ENCODE measurements at places on chromosomes 1 and 21.

- no peak for DNase-seq
Observed at GRCh38 chr1:222081859-222082258, 340.0 kb upstream of the DUSP10 start.

DNA sequence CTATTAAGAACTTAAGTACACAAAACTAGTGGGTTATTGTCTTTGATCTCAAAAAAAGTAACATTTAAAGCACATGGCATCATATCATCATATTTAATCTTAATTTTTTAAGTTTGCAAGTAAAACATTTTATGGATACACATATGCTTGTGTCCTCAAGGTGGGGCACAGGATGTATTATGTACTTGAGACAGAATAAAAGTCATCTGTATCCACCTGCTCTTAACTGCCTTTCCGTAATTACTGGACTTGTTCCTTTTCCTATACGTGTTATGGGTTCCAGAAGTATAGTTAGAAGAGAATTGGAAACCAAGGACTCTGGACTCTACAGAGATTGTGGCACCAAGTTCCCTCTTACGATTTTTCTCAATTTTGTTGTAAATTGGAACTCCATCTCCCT lies 79.4 kb downstream of the FCRL5 start:
- DNase-seq = no peak

- DNase-seq = no peak
Observed at GRCh38 chr1:203598752-203599151, 27.9 kb upstream of the ATP2B4 start.

DNA sequence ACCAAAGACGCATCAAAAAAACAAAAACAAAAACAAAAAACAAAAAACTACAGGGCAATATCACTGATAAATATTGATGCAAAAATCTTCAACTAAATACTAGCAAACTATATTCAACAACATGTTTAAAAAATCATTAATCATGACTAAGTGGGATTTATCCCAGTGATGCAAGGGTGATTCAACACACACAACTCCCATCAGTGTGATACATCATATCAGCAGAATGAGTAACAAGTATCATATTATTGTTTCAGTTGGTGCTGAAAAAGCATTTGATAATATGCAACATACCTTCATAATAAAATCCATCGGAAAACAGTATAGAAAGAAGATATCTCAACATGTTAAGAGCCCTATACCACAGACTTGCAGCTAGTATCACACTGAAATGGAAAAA lies 953.0 kb downstream of the AMY1C start:
- no peak for DNase-seq

DNA sequence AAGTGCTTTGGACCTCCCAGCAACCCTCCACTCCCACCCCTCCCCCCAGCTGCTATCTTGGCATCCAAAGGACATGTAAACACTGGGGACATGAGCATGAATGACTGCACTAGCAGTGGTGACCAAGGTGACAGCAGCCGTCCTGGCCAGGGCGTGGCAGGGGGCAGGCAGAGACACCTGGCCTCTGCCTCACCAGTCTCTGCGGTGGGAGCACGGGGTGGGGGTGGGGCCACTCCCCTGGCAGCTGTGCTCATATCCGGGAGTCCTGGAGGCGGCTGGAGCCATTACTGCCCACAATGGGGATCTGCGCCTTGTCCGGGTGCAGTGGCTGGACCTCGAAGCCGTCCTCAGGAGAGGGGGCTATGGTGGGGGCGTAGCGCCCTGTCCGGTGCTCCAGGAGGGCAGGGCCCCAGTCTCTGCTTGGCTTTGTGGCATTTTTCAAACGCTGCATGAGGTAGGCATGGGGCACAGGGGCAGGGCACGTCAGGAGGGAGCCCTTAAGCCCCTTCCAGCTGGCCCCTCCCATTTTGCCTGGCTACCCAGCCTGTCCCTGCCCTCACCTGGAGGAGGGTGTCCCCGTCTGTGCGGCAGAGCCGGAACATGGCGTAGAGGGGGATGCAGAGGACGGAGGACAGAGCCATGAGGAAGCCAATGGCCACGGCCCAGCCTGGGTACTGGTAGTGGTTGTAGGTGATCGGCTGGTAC lies 6.0 kb downstream of the CCDC24 start:
- no peak for DNase-seq

- DNase-seq = no peak
Observed at GRCh38 chr1:34266127-34266951, 89.6 kb downstream of the C1orf94 start.

DNA sequence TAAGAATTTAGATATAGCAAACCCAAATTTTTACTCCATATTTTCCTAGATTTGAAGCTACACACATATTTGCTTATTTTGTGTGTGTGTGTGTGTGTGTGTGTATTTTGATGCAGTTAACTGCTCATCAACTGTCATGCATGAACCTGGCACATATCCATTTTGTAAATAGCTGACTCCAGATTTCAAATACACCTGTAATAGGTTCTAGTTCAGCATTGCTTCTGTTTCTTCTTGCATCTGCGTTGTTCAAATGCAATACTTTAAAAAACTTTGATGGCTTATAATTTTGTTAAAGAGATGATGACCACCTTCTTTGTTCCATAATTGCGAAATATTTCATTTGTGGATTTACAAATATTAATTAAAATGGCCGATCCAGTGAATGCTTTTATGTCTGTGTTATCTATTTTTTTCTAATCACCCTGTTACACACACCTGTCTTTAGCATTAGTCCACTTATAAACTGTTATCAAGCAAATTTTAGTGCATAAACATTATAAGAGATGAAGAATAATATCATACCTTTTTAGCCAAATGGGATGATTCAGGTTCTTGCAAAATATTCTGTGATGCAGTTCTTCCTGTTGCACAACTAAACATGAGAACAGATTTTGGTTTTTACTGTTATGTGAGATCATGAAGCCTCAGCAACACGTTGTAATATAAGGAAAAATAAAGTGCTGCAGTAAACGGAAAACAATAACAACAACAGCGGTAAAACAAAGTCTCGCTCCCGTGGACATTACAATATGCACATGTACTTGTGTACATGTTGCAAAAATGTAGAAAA lies 12.7 kb upstream of the S100A11 start:
- DNase-seq = no peak

DNA sequence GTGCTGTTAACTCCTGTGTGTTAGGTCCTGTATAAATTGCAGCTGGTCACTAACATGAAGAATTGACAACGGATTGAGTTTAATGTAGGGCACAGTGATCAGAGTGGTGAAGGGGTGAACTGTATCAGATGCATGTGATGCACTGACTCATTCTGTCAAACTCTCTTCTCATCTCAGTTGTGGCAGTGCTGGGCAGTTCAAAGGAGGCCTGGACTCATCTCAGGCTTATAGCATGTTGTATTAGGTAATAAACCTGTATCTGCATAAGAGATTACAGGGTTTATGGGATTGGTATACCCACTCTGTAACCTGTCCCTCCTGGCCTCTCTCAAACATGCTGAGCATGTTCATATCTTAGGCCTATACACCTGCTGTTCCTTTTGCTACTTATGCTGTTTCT lies 12.4 kb upstream of the GBP3 start:
- no peak for DNase-seq

DNA sequence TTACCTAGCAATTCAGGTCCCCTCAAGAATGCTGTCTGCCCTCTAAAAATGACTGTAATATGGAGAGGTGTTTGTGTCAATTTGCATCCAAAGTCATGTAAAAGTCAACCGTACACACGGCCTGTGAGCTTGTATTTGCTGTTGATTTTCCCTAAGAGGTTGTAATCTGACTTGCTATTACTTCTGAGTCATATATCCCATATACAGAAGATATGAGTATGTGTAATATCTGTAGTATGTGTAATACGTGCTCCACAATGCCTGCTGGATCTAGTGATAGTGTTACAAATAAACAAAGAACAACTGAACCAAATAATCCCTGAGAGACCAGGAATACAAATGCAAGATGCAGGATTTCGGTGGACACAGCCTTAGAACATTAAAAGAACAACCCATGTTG lies 1.4 kb upstream of the KCNJ6 start:
- DNase-seq = no peak

- no peak for DNase-seq
Observed at GRCh38 chr1:175250027-175250426, 57.5 kb upstream of the KIAA0040 start.

DNA sequence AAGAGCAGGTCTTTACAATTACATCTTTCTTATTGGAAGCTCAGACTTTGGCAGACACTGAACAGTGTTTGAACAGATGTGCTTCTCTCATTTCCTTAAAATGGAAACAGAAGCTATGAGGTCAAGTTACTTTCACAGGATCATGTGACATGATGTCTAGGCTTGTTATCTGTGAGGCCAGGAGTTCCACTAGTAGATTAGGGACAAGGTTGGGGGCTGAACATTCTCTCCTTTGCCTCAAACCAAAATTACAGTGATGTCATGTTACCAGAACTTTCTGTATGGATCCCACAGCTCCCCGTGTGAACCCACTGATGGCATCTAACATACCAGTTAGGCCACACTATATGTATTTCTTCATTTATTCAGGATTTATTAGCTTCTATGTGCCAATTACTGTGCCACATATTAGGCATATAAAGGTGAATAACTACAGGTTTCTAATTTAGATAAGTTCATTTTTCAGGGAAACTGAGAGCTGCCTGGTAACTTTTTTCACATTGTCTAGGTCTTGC lies 6.0 kb downstream of the DYNLT5 start:
- no peak for DNase-seq

GRCh38 chr21:16169102-16169511 lies 439.3 kb downstream of the USP25 start:
- no peak for DNase-seq

DNA sequence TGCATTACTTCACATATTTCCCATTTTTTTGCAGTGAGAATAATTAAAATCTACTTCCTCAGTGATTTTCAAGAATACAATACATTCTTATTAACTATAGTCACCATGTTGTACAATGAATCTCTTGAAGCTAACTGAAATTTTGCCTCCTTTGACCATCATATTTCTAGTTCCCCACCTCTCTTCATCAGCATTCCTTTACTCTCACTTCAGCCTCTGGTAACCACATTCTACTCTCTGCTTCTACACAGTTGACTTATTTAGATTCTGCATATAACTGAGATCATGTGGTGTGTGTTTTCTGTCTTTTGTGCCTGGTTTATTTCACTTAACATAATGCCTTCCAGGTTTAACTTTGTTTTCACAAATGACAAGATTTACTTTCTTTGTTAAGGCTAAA lies 304.4 kb upstream of the LYPLAL1 start:
- DNase-seq = no peak

DNA sequence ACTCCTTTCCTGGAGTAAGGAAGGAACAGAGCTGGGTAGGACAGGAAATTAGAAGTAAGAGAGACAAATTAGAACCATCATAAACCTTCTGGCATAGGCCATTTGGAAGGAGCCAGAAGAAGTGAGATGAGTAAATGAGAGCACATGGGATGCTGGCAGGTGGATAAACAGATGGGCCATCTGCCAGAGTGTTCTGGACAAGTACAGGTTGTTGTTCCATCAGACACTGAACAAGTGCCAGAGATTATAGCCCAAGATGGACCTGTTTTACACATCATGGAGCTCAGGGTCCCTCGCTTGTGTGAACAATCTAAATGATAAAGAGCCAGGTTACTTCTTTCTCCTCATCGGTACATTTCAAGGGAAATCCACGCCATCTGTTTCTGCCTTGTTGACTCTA lies 200.3 kb downstream of the HHIPL2 start:
- no peak for DNase-seq

- DNase-seq = no peak
Observed at GRCh38 chr1:19315378-19316198, 3.5 kb downstream of the SLC66A1 start.

GRCh38 chr1:11982010-11982392 lies 1.8 kb downstream of the MFN2 start:
- no peak for DNase-seq

DNA sequence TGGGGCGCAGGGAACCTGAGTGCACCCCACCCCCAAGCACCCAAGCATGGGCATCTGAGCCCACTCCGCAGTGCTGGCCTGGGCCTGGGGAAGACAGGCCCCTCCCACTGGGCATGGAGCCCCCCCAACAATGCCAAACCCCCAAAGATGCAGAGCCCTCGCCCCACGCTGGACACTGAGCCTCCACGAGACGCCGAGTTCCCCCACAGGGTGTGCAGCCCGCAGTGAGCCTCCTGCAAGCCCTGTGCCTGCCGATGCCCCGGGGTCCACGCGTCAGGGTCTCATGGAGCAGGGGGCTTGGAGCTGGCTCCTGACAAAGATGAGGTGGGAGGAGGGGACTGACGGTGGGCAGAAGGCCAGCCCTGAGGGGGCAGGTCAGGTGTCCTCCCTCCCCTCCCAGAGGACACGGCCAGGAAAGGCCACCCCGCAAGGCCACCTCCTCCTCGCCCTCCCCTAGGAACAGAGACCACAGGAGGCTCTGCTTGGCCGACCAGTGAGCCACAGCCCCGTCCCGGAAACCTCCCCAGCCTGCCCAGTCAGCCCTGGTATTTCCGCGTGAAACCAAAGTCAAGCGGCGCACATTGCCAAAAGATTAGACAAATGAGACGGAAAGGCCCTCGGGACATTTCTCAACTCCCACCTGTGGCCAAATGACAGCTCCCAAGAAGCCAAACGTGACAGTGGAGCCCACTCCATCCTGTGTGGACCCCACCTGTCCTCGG lies 33.4 kb downstream of the MEGF6 start:
- no peak for DNase-seq

DNA sequence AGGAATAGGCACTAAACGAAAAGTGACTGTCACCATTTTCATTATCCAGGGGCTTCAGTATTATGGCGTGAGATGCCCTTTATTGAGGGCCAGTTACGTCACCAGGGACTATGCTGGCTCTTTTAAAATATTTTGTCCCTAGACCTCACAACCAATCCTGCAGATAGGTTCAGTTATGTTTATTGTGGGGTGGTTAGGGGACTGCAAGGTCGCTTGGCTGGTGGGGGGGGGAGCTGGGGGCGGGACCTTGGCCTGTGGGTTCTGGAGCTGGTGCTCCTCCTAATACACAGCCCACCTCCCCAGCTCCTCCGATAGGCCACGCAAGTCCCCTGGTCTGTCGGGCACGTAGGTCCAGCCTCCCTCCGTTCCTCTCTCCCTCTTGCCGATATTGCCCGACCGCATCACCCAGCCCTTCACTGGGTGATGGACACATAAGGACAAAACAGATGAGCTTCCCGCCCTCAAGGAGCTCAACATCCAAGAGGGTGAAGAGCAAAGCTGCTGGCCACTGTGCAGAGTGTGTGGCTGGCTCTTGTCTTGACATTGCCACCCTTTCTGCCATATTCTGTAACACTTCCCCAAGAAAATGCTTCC lies 271.8 kb downstream of the MATN1 start:
- DNase-seq = no peak

- no peak for DNase-seq
Observed at GRCh38 chr1:56788588-56788987, 30.6 kb downstream of the FYB2 start.

- no peak for DNase-seq
Observed at GRCh38 chr1:20047096-20047495, 22.9 kb upstream of the PLA2G5 start.

Measured in left hindlimb (tissue), 1 donor.